ENCODE measurements at places on chromosomes 12 and 14.

DNA sequence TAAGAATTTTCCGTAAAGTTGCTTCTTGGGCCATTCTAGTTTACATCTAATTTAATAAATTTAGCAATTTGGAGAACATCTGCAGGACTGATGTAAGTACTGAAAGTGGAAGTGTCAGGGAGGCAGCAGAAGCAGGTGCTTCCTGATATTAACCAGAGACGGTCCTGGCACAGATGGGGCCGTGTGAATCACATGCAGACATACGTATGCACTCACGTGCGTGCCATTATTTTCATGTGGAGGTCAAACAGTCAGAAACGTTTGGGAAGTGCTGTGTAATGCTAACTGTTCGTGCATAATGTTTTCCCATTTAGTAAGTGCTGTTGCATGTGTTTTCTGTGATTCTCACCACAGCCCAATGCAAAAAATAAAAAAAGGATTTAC is 87.8 kb upstream of the DYNC1H1 start:
- DNase-seq, result peak; percentile 92

GRCh38 chr14:61130512-61131260 is 149.6 kb downstream of the SLC38A6 start:
- no peak for DNase-seq

DNA sequence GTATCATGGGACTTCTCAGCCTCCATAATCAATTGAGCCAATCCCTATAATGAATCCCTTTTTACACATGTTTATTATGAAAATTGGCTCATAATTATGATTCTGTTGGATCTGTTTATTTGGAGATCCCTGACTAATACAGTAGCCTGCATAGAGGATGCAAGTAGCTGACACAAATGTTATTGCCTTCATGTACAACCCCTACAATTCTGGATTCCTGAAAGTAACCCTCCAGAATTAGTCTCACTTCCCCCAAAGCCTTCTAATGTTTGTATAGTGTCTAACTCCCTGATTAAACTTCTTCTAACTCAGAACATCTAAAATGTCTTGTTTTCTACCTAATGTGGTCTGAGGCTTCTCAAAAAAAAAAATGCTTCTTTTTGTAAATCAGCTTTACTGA is 6.6 kb upstream of the SMIM10L1 start:
- no peak for DNase-seq

GRCh38 chr14:48936849-48937248 is 649.3 kb downstream of the RPS29 start:
- DNase-seq, result no peak

DNA sequence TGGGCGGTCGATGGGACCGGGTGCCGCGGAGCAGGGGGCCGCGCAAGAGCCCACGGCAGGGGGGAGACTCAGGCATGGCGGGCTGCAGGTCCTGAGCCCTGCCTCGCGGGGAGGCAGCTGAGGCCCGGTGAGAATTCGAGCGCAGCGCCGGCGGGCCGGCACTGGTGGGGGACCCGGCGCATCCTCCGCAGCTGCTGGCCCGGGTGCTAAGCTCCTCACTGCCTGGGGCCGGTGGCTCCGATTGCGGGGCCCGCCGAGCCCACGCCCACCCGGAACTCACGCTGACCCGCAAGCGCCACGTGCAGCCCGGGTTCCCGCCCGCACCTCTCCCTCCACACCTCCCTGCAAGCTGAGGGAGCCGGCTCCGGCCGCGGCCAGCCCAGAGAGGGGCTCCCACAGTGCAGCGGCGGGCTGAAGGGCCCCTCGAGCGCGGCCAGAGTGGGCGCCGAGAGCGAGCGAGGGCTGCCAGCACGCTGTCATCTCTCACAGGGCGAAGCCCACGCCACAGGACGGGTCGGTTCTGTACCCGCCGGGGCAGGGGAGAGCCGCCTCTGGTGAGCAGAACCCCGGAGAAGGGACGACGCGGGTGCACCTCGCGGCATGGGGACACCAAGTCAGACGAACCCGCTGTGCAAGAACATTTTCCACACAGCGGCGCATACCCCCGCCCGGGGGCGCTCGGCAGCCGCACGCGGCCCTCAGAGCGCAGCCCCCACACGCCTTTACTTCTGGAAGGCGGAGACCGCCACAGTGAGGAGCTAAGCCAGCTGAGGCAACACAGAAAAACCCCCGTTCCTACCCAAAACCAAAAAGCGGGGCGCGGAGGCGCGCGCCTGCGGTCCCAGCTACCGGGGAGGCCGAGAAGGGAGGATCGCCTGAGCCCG is 1.2 kb upstream of the SIVA1 start:
- no peak for DNase-seq

DNA sequence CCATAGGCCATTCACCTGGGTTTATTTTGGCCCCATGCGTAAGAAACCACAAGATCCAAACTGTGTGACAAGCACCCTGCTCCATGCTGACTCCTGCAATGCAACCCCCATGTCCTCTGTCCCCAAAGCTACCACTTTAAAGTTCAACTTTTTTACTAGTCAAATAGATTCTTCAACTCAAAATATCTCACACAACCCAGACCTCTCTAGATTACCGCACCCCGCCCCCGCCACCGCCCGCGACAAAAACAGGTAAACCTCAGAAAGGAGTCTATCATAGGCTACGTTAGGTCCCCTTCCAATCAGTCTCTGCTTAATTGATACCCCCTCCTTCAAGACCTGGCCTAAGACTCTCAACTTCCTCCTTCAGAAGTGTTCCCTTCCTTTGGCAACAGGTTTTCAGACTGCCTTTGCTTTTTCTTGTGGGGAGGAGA is 2.2 kb downstream of the ZFP36L1 start:
- peak; percentile 42 for DNase-seq

- no peak for DNase-seq
Observed at GRCh38 chr12:94305130-94305957, 154.3 kb downstream of the CEP83 start.

DNA sequence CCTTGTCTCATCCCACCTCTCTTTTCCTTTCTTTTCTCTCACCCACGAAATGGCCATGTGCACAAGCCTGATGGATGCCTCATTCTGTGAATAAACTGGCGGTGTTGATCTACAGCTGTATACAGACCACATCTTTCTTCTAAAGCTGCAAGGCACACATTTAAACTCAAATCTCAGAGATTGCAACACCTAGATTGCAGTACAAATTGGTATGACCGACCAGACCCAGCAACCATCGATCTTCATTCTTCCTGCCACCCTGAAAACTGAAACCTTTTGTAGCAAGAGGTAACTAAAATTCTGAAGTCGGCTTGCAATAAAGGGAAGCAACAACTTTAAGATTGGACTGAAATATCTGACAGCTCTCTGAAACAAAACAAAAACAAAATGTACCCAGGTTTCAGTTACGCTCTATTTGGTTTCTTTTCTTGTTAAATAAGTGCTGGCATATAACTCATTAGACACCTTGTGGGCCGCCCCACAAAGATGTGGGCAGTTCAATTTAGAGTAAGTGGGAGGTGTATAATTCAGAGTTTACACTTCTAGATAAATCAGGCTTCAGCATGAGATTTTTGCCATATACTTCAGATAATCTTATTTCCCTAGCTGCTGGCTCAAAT is 390.0 kb upstream of the NOVA1 start:
- DNase-seq, result no peak

DNA sequence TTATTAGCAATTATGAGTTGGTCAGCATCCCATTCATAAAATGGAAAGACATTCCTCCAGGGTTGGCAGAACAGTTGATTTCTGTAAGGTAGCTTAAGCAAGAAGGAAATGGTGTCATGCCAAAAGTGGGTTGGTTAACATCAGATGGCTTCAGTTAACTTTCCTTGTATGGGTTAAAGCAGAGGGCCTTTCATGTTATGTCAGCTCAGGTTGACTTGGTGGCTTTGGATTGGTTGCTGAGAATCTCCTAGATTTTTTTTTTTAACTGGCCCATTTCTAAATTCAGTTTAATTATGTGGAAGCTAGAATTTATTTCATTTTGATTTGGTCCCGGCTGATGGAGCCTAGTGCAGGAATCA is 87.8 kb downstream of the BBS10 start:
- DNase-seq, result no peak

- DNase-seq, result no peak
Observed at GRCh38 chr14:33449268-33449667, 501.6 kb downstream of the EGLN3 start.

DNA sequence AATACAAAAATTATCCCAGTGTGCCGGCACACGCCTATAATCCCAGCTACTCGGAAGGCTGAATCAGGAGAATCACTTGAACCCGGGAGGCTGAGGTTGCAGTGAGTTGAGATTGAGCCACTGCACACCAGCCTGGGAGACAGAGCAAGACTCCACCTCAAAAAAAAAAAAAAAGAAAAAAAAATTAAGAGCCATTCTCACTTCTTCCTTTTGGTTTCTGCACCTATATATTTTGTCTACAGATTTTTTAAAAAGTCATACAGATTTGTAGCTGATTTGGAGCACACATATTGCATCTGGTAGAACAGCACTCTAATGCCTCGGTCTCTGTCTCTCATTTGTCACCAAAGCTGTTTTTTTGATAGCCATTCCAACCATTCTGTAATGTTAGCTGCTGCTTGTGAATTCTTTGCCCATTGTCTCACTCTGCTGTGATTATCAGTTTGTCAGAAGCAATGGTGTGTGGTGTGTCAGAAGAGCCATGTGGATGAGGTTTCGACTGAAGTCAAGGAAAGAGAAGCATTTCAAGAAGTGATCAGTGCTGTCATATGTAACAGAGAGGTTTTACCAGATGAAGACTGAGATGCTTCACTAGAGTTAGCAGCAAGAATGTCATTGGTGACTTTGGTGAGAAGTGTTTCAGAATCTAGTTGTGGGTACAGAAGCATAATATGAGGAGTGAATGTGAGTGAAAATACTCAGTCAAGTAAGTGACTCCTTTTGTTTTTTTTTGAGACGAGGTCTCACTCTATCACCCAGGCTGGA is 8.7 kb upstream of the KTN1 start:
- DNase-seq, result no peak

- DNase-seq, result no peak
Observed at GRCh38 chr14:55899531-55899930, 218.7 kb upstream of the PELI2 start.

- DNase-seq, result peak; percentile 57
Observed at GRCh38 chr14:28608851-28609828, 157.4 kb upstream of the FOXG1 start.

GRCh38 chr12:130435826-130436225 is 98.1 kb downstream of the PIWIL1 start:
- DNase-seq, result no peak

- DNase-seq, result peak; percentile 50
Observed at GRCh38 chr14:34098045-34098984, 147.4 kb upstream of the EGLN3 start.

GRCh38 chr12:21527451-21528180 is 1.5 kb downstream of the SPX start:
- peak; percentile 37 for DNase-seq

DNA sequence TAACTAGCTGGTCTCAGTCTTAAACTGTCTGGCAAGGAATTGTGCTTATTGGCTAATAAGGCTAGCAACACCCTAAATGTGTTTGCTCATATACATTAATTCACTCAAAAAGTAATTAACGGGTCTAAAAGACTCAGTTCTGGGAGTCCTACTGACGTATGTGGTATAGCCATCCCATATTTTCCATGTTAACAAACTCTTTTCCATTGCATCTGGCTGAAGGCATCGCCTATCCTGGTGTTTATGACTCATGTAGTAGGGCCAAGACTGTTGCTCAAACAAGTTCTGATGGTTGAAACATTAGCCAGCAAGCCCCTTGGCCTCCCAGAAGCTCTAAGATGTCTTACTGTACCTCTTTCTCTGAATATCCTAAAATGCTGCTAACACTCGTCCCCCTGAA is 98.5 kb downstream of the PHLDA1 start:
- DNase-seq, result peak; percentile 9

DNA sequence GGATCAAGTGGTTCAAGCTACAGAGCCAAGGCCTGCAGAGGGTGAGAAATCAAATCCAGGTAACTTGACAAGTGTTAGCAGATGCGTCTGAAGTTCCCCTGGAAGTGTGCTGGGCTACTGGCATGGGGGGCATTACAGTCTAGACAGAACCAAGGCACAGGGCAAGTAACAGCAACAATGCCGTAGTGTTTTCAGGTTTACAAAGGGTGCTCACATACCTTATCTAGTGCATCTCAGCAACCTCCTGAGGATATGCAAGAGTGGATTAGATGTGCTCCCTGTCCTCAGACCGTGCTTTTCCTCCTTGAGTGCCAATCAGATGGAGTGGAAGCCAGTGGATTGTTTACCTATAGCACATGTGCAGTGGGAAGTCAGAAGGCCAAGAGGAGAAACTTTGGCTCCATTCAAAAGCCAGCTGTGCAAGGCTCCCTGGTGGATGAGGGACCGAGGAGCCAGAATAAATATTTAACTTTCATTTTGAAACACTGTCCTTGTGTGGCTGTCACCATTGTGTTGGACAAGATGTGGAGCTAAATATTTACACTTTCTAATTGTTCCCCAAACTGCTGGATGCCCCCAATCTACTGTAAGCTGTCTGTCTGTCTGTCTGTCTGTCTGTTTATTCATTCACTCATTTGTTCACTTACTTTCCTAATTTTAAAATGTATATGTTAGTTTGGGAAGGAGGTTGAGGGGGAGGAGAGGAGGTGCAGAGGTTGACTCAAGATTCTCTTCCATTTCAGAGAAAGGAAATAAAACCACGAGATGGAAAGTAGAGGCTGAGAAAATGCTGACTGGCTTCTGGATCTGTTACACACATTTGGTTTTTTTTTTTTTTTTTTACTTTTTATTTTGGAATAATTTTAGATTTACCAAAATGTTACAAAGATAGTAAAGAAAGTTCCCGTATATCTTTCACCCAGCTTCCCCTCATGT is 184.0 kb upstream of the PARP11 start:
- DNase-seq, result no peak

- no peak for DNase-seq
Observed at GRCh38 chr12:106773286-106774004, 1.0 kb upstream of the RIC8B start.

DNA sequence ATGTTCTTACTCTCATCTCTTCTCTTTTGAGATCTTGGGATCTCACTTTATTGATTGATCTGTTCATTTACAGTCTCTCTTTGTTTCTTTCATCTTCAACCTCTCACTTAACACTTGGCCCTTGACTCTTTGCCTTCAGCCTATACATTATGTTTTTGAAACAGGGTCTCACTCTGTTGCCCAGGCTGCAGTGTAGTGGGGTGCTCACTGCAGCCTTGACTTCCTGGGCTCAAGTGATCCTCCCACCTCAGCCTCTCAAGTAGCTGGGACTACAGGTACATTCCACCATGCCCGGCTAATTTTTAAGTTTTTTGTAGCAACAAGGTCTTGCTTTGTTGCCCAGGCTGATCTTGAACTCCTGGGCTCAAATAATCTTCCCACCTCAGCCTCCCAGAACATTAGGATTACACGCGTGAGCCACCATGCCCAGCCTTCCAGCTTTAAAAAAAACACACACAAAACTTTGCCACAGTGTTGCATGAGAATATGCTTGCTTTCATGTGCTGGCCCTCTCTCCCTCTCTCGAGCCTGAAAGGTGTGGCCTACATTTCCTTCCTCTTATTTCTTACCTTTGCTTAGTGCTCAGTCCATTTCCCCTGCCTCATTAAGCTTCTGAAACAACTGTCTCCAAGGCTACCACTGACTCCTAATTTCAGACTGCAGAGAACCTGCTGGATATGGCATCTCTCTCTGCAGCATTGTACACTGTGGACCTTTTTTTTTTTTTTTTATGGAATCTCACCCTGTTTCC is 9.9 kb downstream of the DIP2B start:
- DNase-seq, result no peak

All from suppressor macrophage (primary cell).